NCI-H446 treated with DMSO at 0.1 percent for 48 hours (cell line): ENCODE measurements at places on chromosomes 6 and 20.

- peak; percentile 3 for DNase-seq
These were observed 3.3 kb downstream of the SIM1 start for GRCh38 chr6:100461278-100461916.

DNA sequence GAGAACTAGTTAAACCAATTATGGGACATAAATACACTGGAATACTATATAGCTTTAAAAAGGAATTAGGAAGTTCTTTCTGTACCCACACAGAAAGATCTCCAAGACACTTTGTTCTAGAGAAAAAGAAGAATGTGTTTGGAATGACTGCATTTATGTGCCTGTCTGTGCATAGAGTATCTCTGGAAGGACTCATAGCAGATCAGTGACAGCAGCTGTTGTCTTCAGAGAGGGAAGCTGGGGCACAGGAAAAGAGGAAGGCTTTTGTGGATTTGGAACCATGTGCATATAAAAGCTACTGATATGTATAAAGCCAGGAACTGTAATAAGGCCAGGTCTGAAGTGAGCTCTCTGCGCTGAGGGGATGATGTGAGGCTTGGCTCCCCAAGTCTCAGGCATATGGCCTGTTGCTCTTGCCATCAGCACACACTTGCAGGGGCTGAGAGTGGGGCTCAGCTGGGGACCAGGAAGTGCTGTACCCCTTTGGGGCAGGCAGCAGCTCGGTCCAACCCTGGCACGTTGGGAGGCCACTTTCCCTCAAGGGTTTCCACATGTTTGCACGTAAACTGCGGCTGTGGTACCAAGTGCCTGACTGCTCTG is 31.8 kb upstream of the CCDC167 start:
- no peak for DNase-seq

DNA sequence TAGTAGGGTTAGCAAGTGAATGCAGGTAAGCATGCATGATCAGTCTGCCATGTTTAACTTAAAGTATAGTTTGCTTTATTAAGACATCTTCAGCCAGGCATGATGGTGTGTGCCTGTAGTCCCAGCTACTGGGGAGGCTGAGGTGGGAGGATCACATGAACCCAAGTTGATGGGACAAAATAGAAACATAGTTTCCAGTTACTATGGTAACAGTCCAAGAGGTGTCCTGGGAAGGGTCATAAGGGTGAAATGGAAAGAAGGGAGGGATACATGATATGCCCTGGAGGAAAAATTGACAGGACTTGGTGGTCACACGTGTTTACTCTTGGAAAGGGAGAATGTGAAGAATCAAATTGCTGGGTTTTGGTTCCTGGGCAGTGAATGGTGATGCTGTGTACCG is 139.6 kb downstream of the SULF2 start:
- DNase-seq = no peak

- no peak for DNase-seq
These were observed 32.6 kb downstream of the SERPINB1 start for GRCh38 chr6:2809015-2809414.

DNA sequence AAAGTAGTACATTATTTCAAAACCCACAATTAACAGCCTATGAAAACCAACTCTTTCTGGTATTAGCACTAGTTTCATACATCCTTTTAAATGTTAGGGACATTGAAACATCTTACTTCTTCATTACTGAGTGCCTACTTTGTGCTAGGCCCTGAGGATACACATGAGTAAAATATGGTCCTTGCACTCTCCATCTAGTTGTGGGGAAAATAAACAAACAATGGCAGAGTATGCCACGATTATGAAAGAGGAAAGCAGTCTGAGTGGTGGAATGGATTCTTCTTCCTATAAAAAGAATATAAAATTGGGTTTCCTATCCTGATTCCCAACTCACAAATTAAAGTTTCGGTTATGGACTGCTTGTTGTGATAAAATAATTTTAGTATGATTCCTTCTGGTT is 84.9 kb downstream of the ATXN1 start:
- no peak for DNase-seq

DNA sequence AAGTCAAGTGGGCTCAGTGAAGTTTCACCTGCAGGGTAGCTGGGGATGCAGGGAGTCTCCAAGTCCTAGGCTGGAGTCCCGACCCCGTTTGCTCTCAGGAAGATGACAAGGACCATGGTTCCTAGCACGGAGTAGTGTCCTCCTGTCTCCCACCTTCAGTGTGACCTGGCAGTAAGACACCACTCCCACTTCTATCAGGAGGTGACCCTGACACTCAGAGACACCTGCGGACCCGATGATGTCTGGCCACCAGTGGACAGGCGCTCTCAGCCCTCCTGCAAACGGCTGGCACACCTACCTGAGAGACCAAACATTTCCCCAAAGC is 1.1 kb downstream of the SOD2 start:
- DNase-seq = no peak
